ENCODE measurements at places on chromosomes 6 and 20. TPM values are rescaled to one million over a fixed set of nuclear protein-coding genes. Genes with fewer than 3 reads are reported as not detected.
A peak's percentile ranks its signal among the peaks of the same experiment; 100 is the strongest.

The SPINT4 gene
- total RNA-seq, result not detected

DNA sequence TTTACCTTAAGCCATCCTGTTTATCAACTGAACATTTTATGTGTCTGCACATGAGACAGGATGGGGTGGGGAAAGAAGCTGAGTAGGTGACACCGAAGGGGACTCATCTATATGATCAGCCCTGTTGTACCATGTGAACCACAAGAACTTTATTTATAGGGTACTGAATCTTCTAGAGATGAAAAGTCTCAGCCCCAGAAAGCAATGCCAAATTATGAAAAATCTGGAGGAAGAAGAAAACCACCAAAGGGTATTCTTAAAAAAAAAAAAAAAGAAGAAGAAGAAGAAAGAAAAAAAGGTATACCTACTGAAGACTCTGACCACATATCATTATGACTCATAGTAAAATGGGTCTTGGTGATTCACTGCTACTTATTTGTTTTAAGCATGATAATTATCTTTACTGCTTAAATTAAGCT, 39.8 kb upstream of the HBS1L start:
- no peak for DNase-seq

DNA sequence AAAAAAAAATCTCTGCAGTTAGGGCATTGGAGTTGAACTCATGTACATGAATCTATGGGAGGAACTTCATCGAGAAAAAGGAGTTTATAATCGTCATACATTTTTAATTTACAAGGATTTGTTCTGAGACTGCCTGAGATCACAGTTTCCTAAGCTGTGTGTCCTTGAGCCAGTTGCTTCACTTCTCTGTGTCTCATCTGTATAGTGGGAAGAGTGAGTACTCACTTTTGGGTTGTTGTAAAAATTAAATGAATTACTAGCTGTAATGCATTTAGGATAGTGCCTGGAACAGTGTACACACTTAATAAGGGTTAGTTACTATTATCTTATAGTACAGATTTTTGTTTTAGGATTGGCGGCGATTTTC, 42.5 kb downstream of the EYA2 start:
- DNase-seq, result no peak

The CST4 gene
- total RNA-seq, result not detected

The DEK gene
- 86.4 TPM for total RNA-seq

- DNase-seq, result no peak
Observed at GRCh38 chr6:106844930-106845329, 129.6 kb downstream of the CD24 start.

- peak; percentile 77 for DNase-seq
Observed at GRCh38 chr6:169558774-169559441, 142.9 kb downstream of the WDR27 start.

DNA sequence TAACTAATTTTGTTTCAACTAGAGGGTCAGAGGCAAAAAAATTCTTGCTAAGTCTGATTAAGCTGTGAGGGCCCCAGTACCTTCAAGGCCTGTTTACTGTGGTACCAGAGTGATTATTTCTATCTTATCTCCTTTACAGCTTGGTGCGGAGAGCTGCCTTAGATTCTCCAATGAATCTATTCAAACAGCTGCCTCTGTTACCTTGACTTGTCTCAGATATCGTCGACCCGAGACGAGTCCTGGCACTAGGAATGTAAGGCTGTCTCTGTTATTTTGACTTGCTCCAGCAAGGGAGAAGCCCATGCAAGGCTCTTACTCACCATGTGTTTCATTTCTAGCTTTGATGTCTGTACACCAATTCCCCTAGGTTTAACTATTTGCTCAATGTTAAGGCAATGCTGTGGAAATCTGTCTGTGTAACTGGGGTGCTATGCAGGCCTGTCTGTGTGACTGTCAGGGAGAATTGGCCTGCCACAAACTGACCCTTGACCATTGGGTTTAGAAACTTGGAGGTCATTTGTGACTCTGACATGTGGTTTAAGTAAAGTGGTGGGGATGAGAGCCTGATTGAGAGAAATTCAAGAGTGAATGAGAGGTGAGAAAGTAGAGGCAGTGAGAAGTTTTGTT, 10.4 kb upstream of the FKBPL start:
- no peak for DNase-seq

The DSP gene
- total RNA-seq, result 0.10 TPM

DNA sequence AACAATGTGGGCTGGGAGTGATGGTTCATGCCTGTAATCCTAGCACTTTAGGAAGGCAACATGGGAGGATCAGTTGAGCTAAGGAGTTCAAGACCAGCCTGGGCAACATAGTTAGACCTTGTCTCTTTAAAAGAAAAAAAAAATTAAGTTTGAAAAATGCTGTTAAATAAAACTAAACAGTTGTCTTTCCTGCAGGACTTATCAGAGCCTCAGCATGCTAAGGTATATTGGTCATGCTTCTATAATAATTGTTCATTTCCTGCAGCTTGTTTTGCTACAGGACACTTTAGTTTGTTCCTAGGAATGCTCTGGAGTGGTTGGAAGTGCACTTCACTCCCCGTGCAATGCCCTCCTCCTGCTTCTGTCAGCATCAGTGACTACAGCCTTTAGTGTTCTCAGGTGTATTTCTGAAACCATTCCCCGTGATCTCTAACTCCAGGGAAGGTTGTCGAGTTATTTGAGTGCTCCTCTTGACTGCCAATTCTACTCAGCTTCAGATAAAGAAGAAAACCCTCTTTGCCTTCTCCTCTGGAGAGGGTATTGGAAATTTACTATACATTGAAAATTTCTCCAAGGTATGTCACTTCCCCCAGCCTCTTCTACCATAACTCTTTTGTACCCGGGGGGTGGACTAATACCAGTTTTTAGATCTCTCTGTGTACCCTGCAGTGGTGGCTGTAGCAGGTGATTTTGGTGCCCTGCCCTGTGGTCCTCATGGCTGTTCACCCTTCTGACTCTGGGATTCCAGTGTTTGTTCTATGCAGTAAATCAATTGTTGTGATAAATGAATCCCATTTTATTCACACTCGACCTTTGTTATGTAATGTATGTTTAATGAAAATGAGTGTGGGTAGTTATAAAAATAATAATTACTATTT, 33.8 kb downstream of the NHLRC1 start:
- DNase-seq, result no peak

The IFNGR1 gene
- 53.9 TPM for total RNA-seq

The MAN1A1 gene
- 29.6 TPM for total RNA-seq

DNA sequence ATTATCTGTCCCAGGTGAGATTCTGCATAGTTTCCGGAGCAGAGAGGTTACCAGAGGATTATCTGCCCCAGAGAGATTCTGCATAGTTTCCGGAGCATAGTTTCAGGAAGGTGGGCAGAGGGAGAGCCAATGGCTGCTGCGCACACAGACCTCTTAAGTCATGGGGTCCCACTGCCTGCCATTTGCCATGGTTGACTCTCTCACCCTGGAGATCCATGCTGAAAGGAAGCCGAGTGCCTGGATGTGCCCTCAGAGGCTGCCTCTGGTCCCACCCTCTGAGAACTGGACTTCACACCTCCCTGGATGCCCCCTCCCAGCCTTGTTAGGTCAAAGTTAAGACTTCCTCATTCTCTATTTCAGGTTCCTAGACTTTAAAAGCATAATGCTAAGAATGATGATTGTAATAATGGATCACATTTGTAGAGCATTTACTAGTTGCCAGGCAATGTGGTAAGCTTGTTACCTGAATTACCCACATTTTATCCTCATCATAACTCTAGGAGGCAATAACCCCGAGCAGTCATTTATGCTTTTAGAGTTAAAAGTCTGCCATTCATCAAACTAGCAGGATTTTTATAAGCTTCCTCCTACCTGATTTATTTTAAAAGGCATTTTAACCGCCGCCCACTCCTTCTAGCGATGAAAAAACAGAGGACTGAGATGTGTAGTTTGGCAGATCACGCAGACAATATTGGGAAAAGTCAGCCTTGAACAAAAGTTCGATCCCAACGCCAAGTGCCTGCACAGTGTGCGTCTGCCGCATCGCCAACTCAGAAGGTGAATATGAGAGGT, 11.9 kb downstream of the SERPINB9 start:
- DNase-seq, result no peak

The HDGFL1 gene
- not detected for total RNA-seq

- no peak for DNase-seq
Observed at GRCh38 chr6:21354805-21355238, 238.7 kb upstream of the SOX4 start.

- peak; percentile 52 for DNase-seq
Observed at GRCh38 chr6:41713650-41714291, 21.6 kb downstream of the TFEB start.

The POPDC3 gene
- 1.8 TPM for total RNA-seq

GRCh38 chr6:108707328-108707976, 140.8 kb upstream of the ARMC2 start:
- no peak for DNase-seq

The LHFPL5 gene
- not detected for total RNA-seq

GRCh38 chr6:1290805-1291204, 21.1 kb upstream of the FOXQ1 start:
- no peak for DNase-seq

The MUCL3 gene
- total RNA-seq, result not detected

- DNase-seq, result no peak
Observed at GRCh38 chr6:74979065-74979766, 226.6 kb downstream of the COL12A1 start.

DNA sequence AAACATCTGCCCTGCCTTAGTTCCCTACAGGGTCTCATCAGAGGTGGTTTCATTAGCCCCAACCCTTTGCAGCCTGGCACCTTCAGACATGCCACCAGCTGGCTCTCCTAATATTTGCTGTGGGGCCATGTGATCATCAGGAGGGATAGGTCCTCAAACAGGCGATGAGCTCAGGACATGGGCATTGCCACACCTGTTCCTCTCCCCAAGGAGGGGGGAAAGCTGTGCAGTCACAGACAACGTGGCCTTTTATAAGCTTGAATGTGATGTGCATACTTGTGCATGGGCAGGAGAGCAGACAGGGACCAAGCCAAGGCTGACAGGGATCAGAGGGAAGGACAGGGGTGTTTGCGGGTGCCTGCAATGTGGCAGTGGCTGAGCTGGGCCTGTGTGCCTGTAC, 78.8 kb upstream of the ZNFX1 start:
- no peak for DNase-seq

DNA sequence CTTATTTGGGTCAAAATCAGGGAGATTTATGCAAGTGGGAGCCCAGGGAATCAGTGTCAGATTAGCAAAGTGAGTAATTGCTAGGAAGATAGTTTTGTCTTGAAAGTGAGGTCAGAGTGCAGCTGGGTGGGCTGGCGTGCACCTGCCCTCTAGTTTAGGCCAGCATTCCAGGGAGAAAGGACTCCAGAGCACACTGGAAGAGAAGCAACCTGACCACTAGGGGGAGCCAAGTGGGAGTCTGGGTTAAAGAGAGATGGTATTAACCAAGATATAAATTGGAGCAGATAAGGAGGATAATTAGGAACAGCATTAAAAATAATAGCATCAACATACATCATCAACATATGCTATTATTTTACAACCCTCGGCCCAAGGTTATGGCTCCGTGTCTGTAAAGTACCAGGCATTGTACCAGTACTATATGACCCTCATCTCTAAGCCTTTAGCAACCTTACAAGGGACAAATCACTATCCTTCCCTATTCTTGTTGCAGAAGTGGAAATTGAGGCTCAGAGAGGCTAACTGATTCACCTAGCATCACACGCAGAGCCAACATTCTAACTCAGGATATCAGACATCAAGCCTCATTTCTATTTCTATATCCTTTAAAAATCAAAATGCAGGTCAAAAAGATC, 57.8 kb downstream of the SLC2A10 start:
- peak; percentile 32 for DNase-seq

The C6orf163 gene
- total RNA-seq, result not detected

- DNase-seq, result no peak
Observed at GRCh38 chr6:110341663-110342596, 16.2 kb downstream of the METTL24 start.

The SPINT3 gene
- total RNA-seq, result not detected

The SLC22A23 gene
- total RNA-seq, result 0.12 TPM

The DEFB124 gene
- total RNA-seq, result not detected

The RBM39 gene
- 328 TPM for total RNA-seq

The SPO11 gene
- not detected for total RNA-seq

The OR2J3 gene
- not detected for total RNA-seq

The SGK2 gene
- 0.72 TPM for total RNA-seq

GRCh38 chr6:129605967-129606366, 104.0 kb downstream of the ARHGAP18 start:
- no peak for DNase-seq

DNA sequence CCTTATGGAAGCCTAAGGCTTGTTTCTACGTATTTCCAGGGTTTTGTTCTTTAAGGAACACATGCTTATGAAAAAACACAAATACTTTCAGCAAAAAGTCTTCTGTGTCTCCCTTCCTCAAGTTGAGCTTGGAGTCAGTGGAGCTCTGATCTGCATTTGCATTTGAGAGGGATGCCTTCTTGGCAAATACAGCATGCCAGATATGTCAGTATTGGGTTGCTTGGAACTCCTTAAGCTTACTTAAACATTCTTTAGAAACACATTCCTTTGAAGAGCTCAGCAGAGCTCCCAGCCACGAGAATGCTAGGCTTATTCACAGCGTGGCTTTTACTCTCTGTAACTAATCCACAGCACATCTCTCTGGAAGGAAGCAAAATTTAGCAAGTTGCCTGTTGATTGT, 68.3 kb downstream of the ANKRD6 start:
- DNase-seq, result no peak

DNA sequence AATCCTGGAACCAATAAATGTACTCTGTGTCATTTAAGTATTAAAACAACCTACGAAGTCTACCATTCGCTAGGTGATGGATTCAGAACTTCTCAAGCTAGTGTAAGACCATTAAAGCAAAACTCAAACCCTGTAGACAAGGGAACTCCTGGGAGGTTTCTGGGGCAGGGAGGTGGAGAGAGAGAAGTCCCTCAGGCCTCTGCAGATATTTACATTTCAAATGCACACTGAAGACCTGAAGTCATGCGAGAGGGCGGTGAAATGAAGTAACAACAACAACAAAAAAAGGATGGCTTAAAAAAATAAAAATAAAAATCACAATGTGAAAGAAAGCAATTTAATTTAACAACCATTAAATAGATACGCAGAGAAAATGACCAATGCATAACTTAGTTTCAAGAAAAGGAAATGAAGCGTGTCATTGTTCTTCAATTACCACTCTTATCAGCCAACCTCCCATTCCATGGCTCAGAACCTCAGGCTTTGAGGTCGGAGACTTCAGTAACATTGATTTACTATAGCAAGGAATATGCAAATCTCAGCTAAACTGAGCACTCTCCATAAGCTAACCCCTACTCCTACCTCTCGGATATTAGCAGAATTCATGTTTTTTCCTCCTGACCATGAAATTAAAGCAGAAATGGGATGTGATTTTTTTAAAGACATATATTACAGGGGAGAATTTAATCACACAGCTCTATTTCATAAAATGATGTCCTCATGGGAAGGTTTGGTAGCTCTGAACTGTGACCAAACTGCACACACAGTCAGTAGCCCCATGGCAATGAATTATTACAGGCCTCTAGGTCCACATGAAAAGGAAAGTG, 140.6 kb downstream of the KIF16B start:
- DNase-seq, result no peak

The FBXO9 gene
- total RNA-seq, result 41.2 TPM
